Brain pericyte (primary cell): ENCODE measurements at places on chromosomes 4 and X.
A peak's percentile ranks its signal among the peaks of the same experiment; 100 is the strongest.

DNA sequence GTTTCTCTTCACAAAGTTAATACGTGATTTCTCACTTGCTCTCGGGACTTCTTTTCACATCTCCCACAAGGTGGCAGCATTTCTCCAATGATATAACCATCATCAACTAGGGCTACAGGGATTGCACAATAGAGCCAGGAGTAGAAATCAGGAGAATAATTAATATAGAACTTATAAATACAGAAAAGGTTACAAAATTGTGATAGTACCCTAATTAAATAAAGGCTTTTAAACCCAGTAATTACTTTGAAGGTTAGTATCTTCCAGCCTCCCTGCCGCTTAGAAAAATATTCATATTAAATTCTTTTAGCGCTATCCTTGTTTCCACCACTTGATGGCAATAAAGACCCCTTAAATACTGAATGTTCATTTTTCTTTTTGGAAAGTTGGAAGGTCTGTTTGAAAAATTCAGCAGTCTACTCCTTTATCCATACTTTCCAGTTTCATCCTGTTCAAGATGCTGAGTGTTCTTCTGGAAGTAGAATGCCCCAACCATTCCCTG, 65.8 kb downstream of the RASGEF1B start:
- DNase-seq = peak; percentile 26

GRCh38 chrX:53280331-53281320, 758 bp downstream of the IQSEC2 start:
- no peak for DNase-seq

- DNase-seq = no peak
Observed at GRCh38 chr4:37779896-37780295, 46.6 kb upstream of the PGM2 start.

DNA sequence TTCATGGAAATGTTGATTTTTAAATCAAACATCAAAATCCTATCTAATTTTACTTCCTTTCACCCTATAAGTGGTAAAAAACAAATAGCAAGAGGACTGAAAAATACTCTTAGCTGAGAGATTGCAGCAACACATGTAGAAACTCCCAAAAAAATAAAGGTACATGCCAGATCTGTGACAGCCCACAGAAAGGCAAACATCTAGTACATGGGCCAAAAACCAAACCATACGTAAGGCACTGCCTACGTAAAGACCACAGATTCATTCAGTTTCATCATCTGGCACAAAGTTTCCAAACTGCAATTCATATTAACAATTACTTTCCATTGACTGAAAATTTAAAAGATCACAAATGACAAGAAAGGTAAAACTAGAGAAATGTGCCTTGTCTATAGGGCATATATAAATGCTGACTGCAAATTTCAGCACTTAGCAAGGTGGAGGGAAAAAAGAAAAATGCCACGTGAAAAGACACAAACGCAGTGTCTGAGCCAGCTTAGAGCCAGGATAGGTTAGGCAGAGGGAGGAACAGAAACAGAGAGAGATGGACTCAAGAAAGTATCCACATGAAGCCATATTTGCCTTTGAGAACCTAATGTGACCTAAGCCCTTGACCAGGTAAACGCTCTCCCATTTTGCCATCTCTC, 88.1 kb downstream of the TSPAN5 start:
- no peak for DNase-seq

DNA sequence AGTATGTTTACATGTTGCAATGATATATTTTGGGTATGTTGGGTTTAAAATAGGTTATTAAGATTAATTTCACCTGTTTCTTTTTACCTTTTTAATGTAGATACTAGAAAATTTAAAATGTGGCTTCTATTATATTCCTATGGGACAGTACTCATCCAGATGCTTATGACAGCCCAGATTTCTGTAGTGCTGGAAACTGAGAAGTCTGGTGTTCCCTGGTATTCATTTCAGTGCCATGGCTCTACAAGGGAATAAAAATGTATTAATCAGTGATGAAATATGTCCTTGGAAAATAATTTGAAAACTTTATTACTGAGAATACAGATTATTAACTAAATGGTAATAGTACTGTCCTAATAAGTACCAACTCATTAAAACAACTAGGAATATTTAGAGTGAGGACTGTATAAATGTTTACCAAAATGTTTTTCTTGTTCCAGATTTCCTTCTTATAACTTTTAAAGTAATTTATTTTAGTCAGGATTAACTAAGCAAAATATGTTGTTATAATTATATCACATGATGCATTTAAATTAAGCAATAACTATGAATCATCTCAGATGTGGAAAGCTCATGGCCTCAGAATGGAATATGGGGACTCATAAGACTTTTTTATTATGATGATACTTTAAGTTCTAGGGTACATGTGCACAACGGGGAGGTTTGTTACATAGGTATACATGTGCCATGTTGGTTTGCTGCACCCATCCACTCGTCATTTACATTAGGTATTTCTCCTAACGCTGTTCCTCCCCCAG, 25.3 kb downstream of the ARHGAP24 start:
- no peak for DNase-seq

DNA sequence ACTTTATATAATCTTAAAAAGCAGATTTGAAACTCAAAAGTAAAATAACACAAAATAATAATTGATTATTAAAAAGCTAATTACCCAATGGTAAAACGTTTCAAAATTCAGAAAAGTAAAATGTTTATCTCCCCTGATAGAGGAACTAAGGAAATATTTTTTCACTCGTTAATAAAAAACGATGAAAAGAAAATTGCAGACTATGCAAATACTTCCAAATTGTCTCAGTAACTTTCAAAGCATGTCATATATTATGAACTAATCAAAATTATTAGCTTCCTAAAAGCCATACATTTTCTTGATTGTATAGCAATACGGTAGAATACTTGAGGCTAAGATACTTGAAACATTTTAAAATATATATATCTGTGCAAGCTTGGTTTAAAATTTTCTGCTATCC, 366.3 kb downstream of the TLL1 start:
- DNase-seq = no peak

DNA sequence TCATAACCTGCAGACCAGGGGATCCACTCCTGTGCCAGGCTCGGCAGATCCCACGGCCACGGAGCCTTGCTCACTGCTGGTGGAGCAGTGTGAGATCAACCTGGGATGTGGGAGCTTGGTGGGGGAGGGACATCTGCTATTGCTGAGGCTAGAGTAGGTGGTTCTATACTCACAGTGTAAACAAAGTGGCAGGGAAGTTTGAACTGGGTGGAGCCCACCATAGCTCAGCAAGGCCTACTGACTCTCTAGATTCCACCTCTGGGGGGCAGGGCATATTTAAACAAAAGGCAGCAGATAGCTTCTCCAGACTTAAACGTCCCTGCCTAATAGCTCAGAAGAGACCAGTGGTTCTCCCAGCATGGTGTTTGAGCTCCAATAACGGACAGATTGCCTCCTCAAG, 54.7 kb upstream of the EPHA5 start:
- DNase-seq = no peak

DNA sequence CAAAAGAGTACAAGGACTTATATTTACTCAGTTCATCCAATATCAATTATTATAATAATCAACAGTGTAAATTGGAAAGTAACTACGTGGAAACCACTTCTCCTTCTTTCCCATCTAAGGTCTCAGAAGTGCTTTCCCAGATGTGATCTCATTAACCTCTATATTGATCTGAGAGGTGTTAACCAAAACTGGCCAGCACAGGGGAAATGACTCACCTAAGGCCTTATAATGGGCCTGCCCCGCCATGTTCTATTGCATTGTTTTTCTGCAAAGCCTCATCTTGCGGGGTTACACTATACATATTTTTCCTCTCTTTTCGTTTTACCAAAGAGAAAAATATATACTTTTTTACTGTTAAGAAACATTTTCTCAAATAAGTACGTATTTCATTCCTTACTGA, 20.5 kb downstream of the RAB40A start:
- DNase-seq = no peak

GRCh38 chr4:101328063-101328602, 19.2 kb downstream of the PPP3CA start:
- no peak for DNase-seq

GRCh38 chr4:7591409-7592053, 156.8 kb upstream of the PSAPL1 start:
- DNase-seq = no peak

- DNase-seq = no peak
Observed at GRCh38 chr4:152266831-152267480, 268.9 kb downstream of the FBXW7 start.

- DNase-seq = no peak
Observed at GRCh38 chrX:87391742-87392141, 125.9 kb upstream of the KLHL4 start.

DNA sequence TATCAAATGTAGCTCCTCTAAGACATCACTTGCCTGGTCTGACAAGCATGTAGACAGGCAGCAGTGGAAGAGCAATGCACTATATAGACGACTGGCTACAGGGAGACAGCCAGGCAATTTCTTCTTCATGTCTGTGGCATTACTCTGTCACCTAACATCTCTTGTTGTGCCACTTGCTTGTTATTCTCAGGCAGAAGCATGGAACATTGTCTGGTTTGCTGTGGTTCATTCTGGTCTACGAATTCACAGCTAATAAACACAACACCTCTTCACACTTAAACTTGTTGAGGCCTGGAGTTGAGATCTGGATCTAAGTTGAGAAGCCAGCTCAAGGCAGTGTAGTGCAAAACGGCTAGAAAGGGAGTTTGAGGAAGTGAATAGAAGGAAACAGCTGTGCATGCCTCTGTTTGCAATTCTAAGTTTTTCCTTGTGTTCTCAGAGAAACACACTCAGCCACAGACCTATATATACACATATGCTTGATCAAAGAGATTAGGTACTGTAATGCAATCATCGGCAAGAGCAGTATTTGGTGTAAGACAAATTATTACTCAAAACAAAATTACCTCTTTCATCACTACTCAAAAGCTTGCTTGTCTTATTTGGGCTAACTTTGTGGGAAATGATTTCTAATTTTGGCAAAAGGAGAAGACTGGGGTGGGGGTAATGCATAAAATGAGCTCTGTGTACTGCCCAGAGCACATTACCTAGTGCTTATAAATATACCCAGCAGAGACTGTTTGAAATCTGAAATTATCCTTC, 243.8 kb downstream of the PPP3CA start:
- no peak for DNase-seq

DNA sequence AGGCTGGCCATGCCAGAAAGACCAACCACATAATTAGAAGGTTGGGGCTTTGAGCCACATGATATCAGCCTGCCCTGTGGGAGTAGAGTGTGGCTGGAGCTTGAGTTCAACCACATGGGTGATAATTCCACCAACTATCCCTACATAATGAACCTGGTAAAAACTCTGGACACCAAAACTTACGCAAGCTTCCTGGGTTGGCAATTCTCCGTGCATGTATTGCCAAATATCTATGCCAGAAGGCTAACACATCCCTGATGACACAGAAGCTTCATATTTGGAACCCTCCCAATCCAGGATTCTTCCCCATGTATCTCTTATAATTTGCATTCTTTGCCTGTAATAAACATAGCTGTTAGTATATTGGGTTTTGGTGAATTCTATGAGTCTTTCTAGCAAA, 68.2 kb downstream of the FUNDC1 start:
- no peak for DNase-seq

DNA sequence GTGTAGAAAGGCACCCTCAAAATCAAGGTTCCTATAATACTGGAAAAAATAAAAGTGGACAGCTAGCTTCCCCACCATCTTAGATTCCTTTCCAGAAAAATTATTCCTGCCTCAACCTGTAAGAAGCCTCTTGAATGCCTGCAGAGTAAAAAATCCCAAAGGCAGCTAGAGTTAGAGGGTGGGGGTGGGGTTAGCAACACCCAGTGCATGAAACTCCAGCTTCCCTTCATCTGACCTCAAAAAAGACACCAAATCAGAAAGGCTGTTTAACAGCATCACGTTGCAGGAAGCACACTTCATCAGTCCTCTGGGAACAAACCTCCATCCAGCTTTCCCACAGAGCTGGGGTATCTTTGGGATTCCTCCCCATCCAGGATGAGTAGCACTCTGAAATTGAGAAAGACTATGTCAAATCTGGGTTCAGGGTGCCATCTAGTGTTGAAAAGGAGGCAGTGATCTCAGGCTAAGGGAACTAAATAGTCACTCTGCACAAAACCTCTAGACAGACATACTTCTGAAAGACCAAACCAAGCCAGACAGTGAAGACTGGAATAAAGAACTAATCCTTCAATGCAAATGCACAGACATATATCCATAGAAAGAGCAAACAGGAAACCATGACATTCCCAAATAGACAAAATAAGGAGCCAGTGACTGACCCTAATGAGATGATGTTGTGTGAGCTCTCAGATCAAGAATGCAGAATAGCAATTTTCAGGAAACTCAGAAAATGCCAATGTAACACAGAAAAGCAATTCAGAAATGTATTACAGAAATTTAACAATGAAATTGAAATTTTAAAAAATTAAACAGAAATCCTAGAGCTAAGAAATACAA, 97.9 kb downstream of the ARHGEF9 start:
- peak; percentile 5 for DNase-seq

GRCh38 chr4:138766332-138766731, 249.2 kb upstream of the NOCT start:
- no peak for DNase-seq

DNA sequence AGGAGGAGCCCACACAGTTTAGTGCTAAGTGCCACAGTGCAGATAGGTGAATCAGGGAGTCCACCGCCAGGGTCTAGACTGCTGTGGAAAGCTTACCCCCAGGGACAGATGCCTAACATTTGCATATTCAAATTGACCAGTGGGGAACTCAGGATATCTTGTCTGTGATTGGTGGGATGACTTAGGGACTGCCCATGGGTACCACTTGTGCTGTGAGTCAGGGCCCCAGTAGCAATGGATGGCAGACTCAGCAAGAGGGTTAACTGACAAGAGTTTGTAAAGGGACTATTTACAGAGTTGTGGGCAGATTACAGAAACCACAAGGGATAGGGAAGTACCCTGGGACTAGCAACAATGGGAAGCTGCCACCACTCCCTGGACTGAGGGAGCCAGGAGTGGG, 282.1 kb downstream of the BCOR start:
- no peak for DNase-seq

DNA sequence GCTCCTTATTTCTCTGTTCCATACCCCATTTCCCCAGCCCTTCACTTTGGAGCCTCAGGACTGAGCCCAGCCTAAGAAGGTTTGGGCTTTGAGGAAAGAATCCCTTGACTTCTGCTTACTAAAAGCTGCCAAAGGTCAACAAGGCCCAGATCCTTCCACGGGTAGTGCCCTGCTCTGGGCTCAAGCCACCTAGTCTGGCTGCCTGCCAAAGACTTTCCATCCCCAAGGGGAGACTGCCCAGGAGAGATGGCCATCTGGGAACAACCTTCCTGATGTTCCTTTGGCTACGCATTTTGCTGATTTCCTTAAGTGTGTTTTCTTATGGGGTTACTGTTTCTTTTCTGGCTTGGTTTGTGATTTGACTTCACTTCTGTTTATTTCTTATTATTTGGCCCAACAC, 49.8 kb upstream of the NDP start:
- no peak for DNase-seq

GRCh38 chrX:139554991-139555675, 24.6 kb downstream of the F9 start:
- DNase-seq = no peak

- DNase-seq = no peak
Observed at GRCh38 chrX:72461766-72462165, 110.9 kb downstream of the HDAC8 start.

GRCh38 chr4:157514711-157515110, 294.2 kb downstream of the GRIA2 start:
- no peak for DNase-seq

- DNase-seq = no peak
Observed at GRCh38 chr4:126271292-126271691, 956.5 kb downstream of the FAT4 start.
